ENCODE measurements at places on chromosomes 1 and 21.

DNA sequence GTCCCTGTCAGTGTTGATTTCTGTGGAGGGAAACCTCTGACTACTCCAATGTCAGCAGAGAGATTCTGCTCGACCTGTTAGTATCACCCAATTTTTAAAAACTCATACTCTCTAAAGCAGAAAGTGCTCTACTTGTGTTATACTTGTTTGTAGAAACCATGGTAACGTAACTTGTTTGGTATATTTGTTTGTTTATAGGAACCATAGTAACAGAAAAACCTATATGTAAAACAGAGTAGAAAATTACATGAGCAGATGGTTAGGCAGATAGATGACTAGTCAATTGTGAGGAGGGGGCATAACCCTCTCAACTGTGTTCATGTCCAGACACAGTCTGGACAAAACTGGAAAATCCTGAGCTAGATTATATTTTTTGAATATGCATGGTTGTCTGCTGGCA, 6.7 kb downstream of the TRIM45 start:
- no peak for DNase-seq

DNA sequence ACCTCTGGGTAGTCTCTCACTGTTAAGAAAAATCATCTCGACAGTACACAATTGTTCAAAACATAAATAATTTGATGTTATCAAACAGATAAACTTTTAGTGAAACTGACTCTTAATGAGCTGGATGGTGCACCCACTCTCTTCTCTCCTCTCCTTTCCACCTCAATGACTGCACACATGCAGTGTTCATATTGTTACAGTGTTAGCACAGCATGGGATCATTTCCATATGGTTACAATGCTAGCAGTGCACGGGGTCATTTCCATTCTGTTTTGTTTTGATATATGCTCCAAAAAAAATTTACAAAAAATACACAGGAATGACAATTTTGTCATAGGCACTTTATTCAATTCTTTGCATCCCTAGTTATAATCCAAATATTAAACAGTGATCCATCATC, 26.4 kb upstream of the RNF187 start:
- DNase-seq: no peak

GRCh38 chr1:244833734-244834542, 1.5 kb upstream of the COX20 start:
- peak; percentile 57 for DNase-seq

GRCh38 chr1:117815926-117816325, 113.5 kb downstream of the GDAP2 start:
- no peak for DNase-seq

DNA sequence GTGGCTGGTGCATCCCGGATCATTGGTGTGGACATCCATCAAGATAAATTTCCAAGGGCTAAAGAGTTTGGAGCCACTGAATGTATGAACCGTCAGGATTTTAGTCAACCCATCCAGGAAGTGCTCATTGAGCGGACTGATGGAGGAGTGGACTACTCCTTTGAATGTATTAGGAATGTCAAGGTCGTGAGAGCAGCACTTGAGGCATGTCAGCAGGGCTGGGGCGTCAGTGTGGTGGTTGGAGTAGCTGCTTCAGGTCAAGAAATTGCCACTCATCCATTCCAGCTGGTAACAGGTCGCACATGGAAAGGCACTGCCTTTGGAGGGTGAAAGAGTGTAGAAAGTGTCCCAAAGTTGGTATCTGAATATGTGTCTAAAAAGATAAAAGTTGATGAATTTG, 79.1 kb downstream of the FMN2 start:
- DNase-seq: no peak

DNA sequence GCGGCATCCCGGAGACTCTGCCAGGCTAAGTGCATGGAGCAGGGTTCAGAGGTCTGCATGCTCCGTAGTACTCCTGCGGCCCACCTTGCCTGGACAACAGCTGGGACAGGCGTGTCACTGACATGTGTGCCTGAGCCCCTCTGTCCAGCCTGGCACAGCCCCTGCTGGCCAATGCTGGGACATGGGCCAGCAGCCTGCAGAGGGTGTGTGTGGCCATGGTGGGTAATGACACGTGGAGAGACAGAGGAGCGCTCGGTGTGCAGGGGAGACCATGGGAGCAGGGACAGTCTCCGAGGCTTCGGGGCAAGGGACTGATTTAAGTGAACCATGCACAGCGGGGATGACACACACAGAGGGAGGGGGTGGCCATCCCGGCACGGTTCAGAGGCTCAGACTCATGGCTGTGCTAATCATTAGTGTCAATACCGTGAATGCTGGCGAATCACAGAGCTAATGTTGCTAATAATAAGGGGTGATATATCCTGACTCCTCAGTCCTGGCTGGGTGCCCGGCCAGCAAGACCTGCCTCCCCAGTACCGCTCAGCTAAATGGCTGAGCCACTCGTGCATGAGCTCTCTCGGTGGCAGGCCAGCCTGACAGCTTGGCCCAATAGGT, 41.5 kb downstream of the IGSF21 start:
- no peak for DNase-seq

DNA sequence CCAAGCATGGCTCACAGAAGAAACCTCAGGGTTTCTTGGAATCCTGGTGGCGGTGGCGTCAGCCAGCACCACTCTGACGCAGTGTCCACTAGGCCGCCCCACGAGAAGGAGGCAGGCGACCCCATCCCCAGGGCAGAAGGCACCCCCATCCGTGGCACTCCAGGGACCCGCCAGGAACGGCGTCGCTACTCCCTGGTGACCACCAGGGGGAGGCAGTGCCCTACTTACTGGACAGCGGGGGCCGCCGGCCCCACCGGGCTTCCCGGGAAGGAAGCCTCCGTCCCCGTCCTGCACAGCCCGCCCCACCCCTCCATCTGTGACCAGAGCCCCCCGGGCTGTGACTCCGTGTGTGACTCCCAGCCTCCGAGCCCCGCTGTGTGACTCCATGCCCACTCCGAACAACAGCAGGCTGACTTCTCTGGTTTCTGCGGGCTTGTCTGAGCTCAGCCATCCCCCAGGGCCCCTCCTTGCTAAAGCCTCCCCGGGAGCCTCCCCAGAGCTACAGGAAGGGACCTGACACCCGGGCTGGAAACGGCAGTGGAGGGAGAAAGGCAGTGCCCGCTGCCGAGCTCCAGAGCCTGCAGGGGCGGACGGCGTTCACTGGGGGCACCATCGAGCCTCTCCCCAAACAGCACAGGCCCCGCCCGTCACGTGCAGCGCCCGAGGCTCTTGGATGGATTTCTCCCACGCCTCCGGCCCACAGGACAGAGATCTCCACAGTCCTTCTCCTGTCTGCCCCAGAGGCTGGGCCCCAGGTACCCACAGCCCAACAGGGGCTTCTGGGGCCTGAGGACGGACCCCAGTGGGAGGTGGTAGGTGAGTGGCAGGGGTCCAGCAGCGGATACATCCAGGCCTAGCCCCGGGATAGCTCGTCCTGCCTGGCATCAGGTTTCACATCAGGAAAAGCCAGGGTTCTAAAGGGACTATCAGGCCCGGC, 21.1 kb downstream of the KIF17 start:
- peak; percentile 95 for DNase-seq

DNA sequence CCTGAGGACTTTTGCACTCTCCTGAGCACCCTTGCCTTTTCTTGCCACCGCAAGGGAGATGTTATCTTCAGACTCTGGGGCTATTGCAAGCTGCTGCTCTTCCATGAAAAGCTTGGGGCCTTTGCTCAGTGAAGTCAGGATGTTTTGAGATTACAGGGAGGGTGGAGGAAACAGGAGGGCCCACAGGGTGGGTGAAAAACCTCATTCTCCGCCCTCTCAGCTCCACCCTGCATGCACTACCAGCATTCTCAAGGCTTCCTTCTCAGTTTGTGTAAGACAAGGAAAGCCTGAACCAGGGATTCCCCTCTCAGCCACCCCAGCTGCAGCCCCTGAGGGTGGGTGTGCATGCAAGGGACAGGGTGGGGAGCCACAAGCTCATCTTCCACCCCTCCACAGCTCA, 25.8 kb upstream of the ZNF648 start:
- DNase-seq: no peak

DNA sequence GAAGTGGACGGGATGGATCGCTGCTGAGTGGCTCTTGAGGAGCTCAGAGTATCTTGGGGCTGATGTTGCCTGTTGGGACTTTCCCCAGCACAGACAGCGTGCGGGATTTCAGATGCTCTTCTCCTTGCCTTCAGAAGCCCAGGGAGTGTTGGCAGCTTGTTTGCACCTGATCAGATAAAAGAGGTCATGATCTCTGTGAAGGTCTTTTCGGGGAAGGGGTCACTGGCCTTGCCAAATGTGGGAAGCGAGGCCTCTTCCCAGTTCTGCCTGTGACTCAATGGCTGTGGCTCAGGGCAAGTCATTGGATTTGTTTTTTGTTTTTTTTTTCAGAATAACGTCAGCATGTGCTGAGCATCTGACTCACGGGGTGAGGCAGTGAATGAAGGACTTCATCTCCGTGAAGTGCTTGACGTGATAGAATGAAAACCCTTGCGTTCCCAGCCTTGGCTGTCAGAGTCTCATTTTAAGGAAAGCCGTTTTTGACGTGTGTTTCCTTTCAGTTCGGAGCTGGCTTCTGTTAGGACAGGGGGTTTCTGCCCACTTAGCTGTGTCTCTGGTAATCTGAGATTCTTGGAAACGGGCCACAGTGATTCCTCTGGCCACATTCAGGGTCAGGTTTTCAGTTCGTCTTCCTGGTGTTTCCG, 46.7 kb downstream of the GALNT2 start:
- peak; percentile 81 for DNase-seq
